ENCODE measurements at places on chromosomes 7 and 10. TPM values are rescaled to one million over a fixed set of nuclear protein-coding genes. Genes with fewer than 3 reads are reported as not detected.

DNA sequence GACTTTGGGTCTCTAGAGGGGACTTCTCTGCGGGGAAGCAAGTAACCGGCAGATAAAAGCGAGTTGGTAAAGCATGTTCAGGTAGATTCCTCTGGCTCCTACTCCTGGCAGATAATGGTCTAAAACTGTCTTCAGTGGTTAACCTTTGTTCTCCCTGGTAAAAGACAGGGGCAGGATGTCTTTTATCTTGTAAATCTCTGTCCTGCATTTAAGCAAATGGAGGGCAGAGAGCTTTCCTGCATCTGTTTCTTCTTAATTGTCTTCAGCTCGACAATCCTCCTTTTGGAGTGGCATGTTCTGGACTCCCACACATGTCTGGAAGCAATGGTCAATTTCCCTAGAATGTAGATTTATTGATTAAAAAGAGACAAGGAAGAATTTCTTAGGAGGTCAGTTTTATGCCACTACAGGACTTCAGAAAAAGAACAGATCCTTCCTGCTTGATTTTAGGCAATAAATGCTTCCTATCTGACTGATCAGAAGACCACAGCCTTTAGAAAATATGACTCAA, 16.6 kb downstream of the C7orf33 start:
- no peak for DNase-seq

Gene TACC2
- not detected for total RNA-seq

- DNase-seq: no peak
These were observed 37.9 kb downstream of the ELFN1 start for GRCh38 chr7:1707756-1708595.

Gene FKBP6
- total RNA-seq: not detected

DNA sequence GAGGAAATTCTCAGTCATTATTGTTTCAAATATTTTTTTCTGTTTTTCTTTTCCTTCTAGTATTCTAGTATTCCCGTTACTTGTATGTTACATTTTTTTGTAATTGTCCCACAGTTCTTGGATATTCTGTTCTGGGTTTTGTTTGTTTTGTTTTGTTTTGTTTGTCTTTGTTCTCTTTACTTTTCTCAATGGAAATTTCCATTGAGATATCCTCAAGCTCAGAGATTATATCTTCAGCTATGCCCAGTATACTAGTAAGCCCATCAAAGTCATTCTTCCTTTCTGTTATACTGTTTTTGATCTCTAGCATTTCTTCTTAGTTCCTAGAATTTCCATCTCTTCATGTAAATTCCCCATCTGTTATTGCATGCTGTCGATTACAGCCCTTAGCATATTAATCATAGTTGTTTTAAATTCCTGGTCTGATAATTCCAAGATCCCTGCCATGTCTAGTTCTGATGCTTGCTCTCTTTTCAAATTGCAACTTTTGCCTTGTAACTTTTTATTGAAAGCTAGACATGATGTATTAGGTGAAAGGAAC, 27.8 kb downstream of the GPR37 start:
- no peak for DNase-seq

- DNase-seq: no peak
These were observed 1.7 kb upstream of the SH2B2 start for GRCh38 chr7:102284891-102285539.

- DNase-seq: no peak
These were observed 13.5 kb downstream of the NEUROD6 start for GRCh38 chr7:31327071-31327470.

Gene PPP1R17
- total RNA-seq: not detected

Gene FOXP2
- total RNA-seq: not detected
